ENCODE measurements at places on chromosomes 1 and 21.

DNA sequence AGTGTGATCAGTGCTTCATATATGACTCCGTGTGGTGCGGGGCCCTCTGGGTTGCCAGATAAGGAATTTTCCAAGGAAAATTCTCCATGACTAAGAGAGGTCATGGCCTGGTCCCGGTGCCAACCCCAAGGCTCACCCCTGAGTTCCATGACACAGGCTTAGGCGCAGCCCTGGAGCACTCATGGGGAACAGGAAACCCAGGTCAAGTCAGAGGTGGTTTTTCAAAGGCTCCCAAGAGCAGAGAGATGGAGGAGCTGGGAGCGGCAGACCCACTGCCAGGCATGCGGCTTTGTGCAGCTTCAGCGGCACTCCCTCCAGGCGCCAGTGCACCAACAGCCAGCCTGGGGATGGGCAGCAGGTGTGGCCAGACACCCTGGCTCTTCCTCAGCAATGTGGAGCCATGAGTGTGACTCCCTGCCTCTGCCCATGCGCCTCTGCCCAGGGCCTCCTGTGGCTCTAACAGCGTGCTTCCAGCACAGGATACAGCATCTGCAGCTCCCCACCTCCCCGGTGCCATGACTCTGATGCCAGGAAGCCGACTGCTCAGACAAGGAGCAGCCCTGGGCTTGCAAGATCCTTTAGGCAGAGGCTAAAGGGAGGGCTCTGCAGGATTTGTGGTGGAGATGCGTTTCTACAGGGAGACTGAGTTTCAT, 47.3 kb downstream of the GPR161 start:
- no peak for DNase-seq

GRCh38 chr1:41499591-41499990, 15.1 kb upstream of the EDN2 start:
- no peak for DNase-seq

DNA sequence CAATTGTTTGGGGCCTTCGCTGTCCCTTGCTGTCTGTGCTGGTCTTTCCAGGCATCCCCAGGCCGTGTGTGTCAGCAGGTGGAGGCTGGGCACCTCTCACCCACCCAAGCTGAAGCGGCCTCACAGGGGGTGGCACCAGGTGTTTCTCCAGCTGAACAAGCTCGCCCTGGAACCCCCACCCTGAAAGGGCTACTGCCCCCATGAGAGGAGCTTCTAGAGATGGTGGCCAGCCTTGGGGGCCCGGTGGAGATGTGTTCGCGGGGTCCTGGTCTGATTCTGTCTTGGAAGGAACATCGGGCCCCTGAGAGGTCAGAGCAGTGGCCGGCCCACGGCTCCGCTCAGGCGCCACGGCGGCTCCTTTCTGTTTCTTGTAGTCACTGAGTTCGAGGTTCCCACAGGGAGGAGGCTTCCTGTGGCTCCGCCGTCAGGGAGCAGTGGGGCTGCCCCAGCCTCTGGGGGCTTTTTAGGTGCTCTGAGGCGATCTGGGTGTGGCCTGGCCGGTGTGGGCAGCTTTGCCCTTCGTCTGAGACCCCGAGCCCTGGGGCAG, 46.9 kb downstream of the SKI start:
- DNase-seq = no peak

DNA sequence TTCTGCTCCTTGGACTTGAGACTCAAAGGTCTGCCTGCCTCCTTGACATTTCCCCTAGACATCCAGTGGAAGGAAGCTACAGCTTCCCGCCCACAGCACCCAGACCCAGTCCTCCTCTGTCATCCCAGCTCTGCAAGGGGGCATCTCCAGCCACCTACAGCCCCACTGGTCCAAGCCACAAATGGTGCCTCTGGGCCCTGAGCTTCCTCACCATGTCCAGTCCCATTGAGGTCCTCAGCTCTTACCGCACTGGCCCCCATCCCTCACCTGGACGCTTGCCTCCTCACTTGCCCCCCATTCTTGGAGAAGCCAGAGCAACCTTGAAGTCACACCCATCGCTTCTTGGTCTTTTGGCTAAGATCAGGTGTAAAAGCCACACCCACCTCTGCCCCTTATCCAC, 13.2 kb downstream of the PODN start:
- DNase-seq = no peak

GRCh38 chr1:213530611-213531320, 457.0 kb upstream of the PROX1 start:
- no peak for DNase-seq

DNA sequence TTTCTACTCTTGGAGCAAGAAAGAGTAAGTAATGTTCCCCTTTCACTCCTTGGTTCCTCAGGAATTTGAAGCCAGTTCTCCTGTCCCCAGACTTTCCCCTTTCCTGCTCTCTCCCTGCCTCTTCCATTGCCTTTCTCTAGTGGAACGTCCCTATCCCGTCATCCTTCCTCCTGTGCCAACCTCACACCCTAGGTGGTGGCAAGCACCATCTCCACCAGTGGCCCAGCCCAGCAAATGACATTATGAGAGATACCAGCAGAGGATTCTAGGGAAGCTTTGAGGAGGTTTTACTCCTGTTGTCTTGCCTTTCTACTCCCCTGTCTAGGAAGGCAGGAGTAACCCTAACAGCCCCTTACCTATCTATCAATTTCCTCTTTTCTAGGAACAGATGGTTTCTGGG, 8.1 kb upstream of the TACSTD2 start:
- no peak for DNase-seq

- no peak for DNase-seq
Measured at GRCh38 chr1:2345297-2346075, 45.9 kb downstream of the MORN1 start.

DNA sequence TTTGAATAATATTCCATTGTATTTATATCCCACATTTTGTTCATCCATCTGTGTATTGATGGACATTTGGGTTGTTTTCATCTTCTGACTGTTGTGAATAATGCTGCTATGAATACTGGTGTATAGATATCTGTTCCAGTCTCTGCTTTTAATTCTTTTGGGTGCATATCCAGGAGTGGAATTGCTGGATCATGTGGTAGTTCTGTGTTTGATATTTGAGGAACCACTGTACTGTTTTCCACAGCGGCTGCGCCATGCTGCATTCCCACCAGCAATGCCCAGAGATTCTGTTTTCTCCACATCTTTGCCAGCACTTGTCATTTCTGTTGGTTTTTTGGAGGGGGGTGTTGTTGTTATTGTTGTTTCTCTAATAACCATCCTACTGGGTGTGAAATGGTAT, 131.6 kb upstream of the KIF26B start:
- no peak for DNase-seq

DNA sequence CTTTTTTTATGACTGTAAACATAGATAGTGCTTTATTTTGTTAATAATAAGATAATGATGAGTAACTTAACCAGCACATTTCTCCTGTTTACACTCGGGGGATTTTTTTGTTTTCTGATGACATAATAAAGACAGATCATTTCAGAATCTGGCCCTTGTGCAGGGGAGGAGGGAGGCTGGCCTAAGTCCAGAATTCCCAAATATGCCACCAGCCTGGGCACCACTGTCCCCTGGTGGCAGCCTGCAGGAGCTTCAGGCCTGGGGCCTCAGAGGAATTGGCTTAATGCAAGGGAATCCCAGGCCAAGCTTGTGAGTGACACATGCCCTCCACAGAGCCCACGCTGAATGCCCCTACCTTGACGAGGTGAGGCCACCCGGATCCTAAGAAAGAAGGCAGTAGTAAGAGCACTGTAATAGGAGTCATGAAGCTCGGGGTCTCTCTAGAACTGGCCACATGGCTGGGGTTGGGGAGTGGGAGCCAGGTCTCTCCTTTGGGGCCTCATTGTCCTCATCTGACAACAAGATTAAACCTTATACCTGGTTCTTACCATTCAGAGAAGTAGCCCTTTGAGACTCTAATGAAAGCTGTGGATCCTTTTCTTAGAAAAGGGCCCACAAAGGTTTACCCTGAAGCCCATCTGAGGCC, 24.1 kb downstream of the ETNK2 start:
- DNase-seq = no peak

DNA sequence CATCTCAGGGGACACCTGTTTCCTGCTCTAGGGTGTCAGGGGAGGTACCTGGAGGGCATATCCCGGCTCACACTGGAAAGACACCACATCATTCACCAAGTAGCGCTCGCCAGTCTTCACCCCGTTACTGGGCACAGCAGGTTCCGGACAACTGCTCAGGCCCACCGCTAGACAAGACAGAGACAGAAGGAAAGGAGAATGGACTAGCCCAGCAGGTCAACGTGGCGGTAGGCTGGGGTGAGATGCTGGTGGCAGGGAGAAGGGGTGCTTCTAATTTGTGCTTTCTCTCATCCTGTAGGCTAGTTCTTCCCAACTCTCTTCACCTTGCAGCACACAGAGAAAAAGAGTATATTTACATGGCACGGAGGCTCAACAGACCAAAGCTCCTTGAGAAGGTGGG, 145.0 kb downstream of the ZSCAN20 start:
- DNase-seq = no peak

GRCh38 chr1:202159534-202160371, 649 bp downstream of the PTPN7 start:
- DNase-seq = peak; percentile 69

DNA sequence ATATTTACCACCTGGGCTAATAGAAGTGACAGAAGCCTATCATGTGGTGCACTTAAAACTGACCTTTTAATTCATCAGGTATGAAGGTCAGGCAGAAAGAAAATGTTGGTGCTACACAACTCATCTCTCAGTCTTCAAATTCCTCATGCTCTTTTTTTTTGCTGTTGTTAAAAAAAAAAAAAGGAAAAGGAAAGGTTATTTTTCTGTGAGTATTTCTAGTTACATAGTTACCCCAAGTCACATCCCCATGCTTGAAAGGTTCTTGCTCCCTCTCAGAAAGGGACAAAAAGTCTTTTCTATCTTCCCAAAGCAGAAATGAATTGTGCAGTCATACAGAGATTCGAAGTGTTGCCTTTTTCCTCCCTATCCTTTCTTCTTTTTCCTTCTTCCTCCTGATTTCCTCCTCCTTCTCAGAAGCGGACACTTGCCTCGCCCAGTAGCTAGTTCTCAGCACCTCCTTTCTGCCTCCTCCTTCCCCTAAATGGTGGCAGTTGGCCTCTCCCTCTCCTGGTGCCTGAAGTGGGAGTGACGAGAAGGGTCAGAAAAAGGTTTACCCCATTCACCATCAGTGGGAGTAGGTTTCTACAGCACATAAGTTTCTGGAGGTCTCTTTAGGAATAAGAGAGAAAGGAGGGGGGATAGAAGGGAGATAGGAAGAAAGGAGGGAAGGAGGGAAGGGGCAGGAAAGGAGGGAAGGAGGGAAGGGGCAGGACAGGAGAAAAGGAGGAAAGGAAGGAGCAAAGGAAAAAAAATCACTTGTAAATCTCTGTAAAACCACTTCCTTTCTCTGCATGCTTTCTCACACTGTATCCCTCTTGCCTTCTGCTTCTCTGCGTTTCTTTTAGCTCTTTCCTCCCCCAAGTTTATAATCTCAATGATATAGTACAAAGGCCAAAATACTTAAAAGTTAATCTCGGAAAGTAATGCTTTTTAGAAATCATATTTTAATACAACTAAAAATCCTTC, 20.4 kb upstream of the C1orf105 start:
- no peak for DNase-seq

GRCh38 chr1:42955311-42956063, 3.2 kb downstream of the SLC2A1 start:
- DNase-seq = no peak
